ENCODE measurements at places on chromosomes 3 and 15.

DNA sequence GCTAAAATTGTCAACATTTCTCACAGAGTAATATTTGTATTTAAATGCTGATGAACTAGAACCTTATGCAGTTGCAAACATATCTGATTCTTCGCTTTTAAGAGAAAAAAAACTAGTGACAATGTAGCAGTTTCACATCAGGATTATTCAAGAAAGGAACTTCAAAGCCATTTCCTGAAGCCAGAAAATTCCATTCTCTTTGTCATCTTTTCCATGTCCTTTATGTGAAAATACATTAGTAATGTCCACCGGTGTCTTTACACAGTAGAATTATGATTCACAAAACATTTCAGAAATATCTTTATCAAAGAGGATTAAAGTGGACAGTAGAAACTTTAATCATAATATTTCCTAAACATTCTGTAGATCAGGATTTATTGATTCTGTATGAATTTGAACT, 12.7 kb upstream of the LXN start:
- no peak for DNase-seq

DNA sequence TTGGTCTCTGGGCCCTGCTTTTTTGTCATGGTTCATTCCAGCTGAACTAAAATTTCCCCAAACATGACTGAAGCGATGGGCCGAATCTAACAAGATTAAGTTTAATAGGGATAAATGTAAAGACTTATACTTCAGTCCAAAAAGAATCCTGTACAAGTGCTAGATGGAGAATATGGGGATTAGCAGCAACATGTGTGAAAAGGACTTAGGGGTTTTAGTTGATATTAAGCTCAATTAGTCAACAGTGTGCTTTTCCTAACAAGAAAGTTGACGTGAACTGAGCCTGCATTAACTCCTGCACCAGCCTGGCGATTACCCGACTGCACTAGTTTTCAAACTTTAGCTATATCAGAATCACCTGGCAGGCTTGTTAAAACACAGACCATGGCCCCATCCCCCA, 61.0 kb upstream of the BBX start:
- DNase-seq: no peak

GRCh38 chr3:128727485-128727884, 1.5 kb downstream of the RAB7A start:
- DNase-seq: no peak

- DNase-seq: no peak
Observed at GRCh38 chr3:158455406-158455805, 115.6 kb upstream of the MLF1 start.

DNA sequence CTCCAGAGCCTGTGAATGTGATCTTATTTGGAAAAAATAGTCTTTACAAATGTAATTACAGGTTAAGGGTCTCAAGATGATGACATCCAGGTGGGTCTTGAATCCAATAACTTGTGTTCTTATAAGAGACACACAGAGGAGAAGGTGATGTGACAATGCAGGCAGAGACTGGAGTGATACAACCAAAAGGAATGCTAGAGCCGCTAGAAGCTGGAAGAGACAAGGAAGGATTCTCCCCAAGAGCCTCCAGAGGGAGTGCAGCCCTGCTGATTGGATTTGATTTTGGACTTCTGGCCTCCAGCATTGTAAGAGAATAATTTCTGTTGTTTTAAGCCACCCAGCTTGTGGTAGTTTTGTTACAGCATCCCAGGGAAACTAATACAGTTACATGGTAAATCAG, 9.7 kb downstream of the MYH15 start:
- DNase-seq: no peak

GRCh38 chr3:96813820-96814650, at the start of gene EPHA6:
EPHA6 (plus strand) TSS chr3:96814594.
- DNase-seq: no peak

DNA sequence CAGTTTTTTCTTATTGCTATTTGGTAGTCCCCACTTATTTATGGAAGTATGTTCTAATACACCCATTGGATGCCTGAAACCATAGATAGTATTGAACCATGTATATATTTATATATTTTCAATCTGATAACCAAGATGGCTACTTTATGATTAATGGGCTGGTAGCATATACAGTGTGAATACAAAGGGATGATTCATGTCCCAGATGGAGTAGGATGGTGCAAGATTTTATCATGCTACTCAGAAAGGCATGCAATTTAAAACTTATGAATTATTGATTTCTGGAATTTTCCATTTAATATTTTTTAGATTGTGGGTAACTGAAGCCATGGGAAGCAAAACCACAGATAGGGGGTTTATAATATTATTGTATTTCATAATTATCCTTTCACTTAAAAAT, 35.2 kb downstream of the AP4E1 start:
- no peak for DNase-seq

DNA sequence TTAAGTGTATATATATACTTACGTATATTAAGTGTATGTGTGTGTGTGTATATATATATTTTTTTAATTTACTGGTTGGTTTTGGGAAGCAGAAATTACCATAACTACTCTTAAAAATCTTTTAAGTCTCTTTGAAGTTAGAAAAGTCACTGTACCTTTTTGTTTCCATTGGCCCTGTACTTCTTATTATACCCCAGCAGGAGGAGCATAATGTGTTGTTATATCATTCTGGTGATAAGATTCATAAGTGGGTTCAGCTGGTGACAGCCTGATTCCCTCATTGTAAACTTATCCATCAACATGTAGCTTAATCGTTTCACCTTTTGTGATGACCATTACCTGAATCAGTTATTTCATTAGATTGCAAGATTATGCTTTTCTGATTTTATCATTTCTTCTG, 30.8 kb downstream of the MLH1 start:
- DNase-seq: no peak

DNA sequence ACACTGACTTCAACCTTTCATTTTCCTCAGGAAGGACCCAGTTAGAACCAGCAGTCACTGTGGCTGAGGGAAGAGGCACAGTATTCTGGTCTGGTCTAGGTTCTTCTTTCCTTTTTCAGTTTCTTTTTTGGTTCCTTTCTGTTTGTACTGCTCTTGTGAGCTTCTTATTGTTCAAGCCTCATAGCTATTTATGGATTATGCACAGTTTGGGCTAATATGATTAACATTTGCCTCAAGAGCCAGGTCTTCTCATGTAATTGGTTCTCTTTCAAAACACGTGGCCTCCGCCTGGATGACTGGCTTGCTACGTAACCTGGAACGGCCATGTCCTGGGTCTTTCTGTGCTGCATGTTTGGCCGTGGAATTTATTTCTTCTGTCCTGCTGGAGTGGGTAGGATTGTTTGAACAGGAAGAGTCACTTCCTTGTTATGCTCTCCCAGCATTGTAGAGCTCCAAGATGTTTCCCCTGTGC, 43.3 kb downstream of the RBMS3 start:
- no peak for DNase-seq

- DNase-seq: no peak
Observed at GRCh38 chr3:135503760-135504686, 461.5 kb upstream of the PPP2R3A start.

- DNase-seq: no peak
Observed at GRCh38 chr15:53974813-53975212, 3.4 kb upstream of the UNC13C start.

DNA sequence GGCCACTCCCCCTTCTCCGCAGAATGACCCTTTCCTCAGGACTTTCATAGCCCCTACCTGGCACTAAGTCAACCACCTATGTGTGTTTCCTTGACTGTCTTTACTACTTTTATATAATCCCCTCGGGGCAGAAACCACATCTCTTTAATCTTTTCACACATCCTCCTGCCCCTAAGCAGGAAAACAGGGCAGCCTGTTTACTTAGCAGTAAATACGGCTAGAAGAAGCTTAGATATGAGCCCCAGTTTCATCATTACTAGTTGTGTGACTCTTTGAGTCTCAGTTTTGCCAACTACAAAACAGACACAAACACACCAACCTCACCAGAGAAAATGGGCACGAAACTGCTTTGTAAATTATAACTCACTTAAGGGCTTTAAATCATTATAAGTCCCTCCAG, 98.3 kb downstream of the CYP19A1 start:
- no peak for DNase-seq

- DNase-seq: no peak
Observed at GRCh38 chr3:169213956-169214355, 449.6 kb downstream of the MECOM start.

DNA sequence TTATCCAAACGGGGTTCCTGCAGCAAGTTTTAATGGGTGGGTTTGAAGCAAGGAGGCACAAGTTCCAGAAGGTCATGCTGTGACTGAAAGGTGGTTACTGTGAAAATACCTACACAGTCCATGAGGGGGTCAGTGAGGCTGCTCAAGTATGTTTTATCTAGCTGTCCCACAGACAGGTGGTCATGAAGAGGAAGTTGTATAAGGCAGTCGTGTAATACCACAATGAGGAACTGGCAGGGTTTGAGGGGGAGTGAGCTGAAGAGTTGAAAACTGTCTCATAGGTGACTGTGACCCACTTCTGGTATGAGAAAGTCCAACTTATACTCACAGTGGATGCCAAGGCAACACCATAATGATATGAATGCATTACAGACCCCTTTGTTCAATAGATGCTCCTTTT, 856.8 kb downstream of the OTOL1 start:
- no peak for DNase-seq

Measured in esophagus squamous epithelium (tissue), 5 donors.